ENCODE measurements at places on chromosomes 16 and 17. TPM values are rescaled to one million over a fixed set of nuclear protein-coding genes. Genes with fewer than 3 reads are reported as not detected.

GRCh38 chr17:73550556-73550955 lies 93.7 kb downstream of the SDK2 start:
- DNase-seq = no peak

DNA sequence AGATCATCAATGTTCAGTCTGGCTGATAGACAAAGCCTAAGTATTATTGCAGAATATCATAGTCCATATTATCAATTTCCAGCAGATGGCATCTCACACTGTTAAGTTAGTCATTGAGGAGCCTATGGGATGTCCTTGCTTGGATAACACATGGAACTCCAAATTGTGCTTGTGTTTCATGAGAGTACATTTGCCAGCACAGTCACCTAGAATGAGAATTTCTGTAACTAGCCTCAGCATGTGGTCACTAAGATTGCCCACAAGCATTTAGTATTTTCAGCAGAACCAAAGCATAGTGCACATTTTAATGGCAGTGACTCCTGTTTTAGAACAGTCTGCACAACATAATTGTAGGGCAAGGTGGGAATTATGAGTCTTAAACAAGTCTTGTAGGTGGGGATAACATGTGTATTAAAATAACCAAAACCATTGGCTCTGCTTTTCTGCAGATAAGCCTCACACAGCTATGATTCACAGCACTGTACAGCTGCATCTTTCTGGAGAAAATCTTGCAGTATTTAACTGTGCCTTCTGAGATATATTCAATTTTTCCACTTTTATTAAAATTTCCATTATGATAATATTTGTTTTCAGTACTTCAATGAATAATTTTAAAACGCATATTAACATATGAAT lies 882.8 kb upstream of the SOX9 start:
- DNase-seq = peak; percentile 28

DNA sequence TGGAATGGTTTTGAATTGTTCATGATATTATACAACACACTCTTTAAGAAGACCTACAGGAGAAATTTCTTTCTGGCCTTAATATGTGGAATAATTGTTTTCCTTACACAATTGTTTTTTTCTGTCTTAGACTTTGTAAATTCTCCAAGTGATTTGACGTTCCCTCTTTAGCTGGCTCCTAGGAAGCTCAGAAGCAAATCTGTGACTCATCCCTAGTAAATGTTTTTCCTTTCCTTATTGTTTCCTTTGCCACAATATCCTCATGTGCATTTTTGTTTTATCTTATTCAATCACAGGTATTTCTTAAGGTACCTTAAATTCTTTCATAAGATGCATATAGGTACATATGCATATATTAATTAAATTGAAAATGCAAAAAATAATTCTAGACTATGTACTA lies 13.5 kb downstream of the KIAA0753 start:
- peak; percentile 53 for DNase-seq

- DNase-seq = no peak
Observed at GRCh38 chr17:36870720-36870999, 66.6 kb upstream of the LHX1 start.

DNA sequence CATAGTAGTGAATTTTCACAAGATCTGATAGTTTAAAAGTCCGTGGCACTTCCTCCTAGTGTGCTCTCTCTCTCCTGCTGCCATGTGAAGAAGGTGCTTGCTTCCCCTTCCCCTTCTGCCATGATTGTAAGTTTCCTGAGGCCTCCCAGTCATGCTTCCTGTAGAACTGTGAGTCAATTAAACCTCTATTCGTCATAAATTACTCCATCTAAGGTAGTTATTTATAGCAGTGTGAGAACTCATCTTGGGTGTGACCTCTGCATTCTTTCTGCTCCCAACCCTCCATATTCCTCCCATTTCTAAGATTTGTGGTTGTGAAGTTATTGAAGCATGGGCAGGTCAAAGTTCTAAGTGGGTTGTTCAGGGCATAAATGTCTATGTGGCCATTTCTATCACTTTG lies 62.1 kb upstream of the ADAMTS18 start:
- DNase-seq = peak; percentile 45

DNA sequence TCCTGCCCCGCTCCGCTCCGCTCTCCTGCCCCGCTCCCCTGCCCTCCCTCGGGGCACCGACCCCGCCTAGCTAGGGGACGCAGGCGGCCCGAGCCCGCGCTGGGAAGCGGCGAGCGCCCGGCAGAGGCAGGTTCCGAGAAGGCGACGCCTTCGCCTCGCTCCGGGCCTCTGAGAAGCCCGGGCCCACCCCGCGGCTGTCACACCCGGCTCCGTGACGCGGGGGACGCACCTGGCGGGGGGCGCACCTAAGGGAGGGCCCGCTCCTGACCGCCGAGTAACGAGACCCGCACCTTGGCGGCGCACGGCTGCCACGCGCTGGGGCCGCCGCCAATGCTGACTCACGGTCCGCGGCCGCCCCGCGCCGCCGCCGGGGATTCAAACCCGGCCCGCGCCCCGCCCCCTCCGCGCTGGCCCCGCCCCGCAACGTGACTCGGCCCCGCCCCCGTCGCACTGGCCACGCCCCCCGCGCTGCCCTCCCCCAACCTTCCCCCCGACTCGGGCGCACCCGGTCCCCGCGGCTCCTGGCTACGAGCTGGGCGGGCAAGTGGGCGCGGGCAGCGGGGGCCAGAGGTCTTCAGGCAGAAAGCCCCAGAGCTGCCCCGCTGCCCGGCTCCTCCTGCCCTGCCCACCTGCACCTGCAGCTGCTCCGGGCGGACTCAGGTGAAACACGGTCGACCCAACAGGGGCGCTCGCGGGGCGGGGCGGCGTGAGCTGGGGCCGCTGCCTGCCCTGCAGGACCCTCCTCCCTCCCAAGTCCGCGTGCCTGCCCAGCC lies 27.8 kb downstream of the GNPTG start:
- no peak for DNase-seq

DNA sequence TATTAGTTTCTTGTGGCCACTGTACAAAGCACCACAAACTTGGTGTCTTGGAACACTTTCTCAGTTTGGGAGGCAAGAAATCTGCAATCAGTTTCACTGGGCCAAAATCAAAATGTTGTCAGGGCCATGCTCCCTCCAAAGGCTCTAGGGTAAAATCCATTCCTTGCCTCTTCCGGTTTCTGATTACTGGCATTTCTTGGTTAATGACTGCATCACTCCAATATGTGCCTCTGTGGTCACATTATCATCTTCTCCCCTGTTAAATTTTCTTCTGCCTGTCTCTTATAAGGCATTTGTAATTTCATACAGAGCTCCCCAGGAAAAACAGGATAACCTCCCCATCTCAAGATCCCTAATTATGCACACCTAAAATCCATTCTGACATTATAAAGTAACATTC lies 34.8 kb downstream of the ZNF287 start:
- DNase-seq = no peak

GRCh38 chr17:77472468-77473310 lies 331.9 kb downstream of the SEC14L1 start:
- peak; percentile 57 for DNase-seq

DNA sequence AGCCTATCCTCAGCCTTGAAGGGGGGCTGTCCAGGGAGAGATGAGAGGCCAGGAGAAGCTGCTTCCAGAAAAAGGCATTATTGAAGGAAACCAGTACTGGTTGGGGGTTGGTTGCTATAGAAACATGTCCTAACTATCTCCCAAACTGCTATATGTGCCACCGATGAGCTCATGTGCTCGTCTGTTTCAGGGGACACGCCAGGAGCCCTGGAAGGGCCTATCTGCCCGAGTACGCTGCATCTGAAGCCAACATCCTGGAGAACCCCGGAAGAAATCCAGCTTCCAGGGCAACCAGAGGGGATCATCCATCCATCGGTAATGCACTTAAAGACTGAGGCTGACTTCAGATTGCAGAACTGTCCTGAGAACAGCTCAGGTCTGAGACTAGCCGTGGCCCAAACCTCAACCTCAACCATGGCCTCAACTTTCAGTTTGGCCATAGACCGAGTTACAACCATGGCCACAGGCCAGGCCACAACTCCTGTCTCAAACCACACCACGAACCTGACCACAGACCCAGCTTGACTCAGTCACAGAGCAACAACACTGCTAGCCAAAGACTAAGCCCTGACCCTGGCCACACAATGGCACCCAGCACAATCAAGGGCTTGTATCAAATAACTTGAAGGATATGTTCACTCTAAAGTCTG lies 10.2 kb downstream of the PITPNM3 start:
- DNase-seq = peak; percentile 78

- DNase-seq = no peak
Observed at GRCh38 chr16:7160093-7160492, 172.6 kb upstream of the RBFOX1 start.

DNA sequence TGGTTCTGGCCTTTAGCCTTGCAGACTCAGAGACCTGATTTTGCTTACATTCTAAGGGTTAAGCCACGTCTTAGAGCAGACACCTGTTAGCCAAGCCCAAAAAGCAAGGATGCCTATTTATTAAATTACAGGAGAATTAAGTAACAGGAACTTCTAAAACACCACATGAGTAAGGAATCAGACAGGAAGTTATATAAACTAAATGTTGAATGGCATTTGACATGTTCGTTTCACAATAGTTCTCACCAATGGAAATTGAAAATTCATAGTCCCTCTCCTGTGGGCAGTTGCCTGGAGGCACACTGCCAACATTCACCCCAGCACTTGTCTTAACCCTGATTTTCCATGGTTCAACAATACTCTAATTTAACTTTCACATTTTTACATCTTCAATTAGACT lies 9.0 kb downstream of the KRTAP9-7 start:
- DNase-seq = peak; percentile 77

DNA sequence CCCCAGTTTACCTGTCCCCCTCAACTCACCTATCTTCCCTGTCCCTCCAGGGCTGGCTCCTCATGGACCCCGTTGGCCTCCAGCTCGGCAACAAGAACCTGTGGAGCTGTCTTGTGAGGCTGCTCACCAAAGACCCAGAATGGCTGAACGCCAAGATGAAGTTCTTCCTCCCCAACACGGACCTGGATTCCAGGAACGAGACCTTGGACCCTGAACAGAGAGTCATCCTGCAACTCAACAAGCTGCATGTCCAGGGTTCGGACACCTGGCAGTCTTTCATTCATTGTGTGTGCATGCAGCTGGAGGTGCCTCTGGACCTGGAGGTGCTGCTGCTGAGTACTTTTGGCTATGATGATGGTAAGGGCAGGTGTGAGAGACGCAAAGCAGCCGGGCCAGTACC lies 31.3 kb downstream of the NLRC5 start:
- no peak for DNase-seq

DNA sequence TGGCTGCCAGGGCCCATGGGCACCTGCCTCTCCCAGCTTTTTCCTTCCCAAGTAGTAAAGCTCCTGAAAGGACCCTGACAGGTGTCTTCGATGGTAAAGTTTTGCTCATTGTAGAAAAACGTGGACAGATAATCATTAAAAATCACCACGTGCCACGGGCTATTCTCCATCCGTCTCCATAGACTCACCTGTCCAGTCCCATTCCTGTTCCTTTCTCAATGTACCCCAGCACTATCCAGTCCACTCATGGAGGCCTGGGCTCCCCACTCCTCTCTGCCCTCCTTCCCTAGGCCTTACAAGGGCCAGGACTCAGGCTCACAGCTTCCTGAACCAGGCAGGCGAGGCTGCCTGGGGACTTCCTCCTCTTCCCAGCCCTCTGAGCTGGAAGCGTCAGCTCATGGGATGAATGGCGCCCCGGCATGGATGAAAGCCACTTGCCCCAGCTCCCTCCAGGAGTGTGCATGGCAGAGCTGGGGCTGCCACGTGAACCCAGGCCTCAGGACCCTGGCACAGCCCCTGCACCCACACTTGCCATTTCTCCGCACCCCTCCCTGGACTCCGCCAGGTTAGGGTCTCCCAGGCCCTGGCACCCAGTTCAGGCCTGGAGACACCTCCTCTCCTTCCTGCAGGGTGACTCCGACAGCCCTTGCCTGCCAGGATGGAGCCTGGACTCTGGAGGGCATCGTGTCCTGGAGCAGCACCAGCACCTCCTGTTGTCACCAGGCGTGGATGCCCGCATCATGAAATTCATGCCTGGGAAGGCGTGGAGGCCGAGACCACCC lies 8.8 kb downstream of the CTRB1 start:
- DNase-seq = no peak

DNA sequence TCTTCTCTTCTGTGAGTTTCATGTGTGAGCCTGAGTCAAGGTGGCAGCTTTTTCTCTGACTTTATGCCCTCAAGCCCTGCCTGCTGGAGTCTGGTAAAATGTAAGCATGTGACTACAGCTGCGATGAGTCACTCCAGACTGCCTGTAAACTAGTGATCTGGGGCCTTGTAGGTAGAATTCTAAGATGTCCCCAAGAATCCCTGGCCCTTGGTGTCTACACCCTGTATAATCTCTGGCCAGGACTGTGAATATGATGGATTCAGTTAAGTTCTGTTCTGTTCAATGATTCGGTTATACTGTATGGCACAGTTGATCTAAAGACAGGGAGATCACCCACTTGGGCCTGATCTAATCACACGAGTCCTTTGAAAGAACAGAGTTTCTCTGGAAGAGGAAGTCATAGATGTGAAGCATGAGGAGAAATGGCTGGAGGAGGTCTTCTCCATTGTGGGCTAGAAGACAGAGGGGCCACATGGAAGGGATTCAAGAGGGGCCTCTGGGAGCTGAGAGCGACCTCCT lies 29.8 kb downstream of the PRSS54 start:
- DNase-seq = peak; percentile 95

- no peak for DNase-seq
Observed at GRCh38 chr17:82974136-82974952, 105.1 kb upstream of the METRNL start.

GRCh38 chr17:60107526-60108257 lies 29.0 kb upstream of the HEATR6 start:
- DNase-seq = no peak

DNA sequence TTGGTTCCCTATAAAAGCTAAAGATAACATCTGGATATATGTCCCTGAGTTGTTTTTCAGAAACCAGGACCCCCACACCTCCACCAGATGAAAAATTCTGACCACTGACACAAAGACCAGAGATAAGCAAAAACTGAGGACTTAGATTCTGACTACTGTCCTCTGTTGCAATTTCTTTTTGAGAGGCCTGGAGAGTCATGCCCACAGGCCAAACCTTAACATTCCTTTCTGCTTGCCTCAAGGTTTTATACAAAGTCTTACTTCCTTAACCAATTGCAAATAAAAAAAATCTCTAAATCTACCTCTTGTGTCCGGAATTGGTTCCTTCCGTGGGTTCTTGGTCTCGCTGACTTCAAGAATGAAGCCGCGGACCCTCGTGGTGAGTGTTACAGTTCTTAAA lies 228.5 kb downstream of the ABCC12 start:
- DNase-seq = peak; percentile 30

- DNase-seq = peak; percentile 94
Observed at GRCh38 chr16:87723226-87723623, 42.6 kb downstream of the KLHDC4 start.

Gene CACNG5
- not detected for total RNA-seq

Gene GRAPL
- 0.10 TPM for total RNA-seq

Gene KIF1C
- 116 TPM for total RNA-seq

Gene SRL
- not detected for total RNA-seq

Gene CMTM2
- total RNA-seq = not detected

Gene GAST
- not detected for total RNA-seq

Gene ANKRD40
- 36.3 TPM for total RNA-seq

Gene AHSP
- not detected for total RNA-seq

Gene ATP1B2
- total RNA-seq = 0.30 TPM
